ENCODE measurements at places on chromosomes 6 and 20.

GRCh38 chr20:24782801-24783630 lies 166.1 kb upstream of the CST7 start:
- DNase-seq: peak; percentile 80

DNA sequence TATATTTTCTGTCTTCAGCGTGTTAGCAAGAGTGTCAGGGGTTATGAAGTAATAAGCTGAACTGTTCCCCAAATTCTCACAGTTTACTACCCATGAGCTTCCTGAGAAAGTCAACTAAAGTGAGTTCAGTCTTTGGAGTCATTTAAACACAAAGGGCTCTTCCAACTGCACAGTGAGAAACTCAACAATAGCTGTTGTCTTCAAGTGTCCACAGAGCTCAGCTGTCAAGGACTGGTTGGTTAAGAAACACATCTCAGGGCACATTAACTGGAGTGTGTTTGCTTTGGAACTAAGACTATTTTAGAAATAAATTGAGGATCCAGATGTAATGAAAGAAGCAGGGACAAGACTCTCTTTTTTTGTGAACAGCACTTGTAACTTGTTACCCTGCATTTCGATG lies 241.4 kb upstream of the SOX4 start:
- DNase-seq: no peak

- DNase-seq: no peak
Measured at GRCh38 chr20:1335961-1336698, 7.2 kb upstream of the SDCBP2 start.

DNA sequence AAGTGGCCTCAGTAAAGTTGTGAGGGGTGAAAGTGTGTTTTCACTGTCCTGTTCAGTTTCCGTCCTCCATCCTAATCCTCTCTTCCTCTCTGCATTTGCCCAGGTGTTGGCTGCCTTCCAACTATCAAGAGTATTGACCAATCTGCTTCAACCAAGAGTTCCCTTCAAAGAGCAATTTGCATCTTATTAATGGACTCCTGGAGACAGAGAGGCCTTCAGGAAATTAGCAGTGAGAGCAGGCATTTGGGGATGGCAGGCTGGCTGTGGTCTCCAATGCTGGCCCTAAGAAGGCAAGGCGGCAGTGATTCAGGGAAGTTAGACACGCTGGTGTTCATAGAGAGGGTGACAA lies 77.2 kb downstream of the GPR6 start:
- DNase-seq: no peak

GRCh38 chr6:15511248-15512125 lies 151.3 kb downstream of the DTNBP1 start:
- DNase-seq: no peak

GRCh38 chr20:45059022-45059728 lies 41.8 kb downstream of the KCNS1 start:
- no peak for DNase-seq

- DNase-seq: no peak
Measured at GRCh38 chr6:135193221-135193620, 12.1 kb downstream of the MYB start.

DNA sequence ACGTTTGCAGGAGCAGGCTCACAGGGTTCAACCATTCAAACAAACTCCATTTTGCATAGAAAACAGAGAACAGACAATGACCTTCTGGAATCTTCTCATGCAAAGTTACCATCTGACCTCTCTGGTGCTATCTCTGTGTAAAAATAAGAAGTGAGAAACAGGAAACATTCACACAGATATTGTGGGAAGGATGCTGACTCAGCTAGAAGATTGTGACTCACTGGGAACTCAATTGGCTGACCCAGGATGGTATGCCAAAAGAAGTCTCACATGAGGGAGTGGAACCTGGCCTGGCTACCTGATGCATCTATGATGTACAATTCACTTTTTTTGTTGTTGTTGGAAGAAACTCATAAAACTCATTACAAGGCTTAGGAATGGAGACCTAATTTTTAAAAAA lies 61.1 kb upstream of the TBX18 start:
- no peak for DNase-seq

DNA sequence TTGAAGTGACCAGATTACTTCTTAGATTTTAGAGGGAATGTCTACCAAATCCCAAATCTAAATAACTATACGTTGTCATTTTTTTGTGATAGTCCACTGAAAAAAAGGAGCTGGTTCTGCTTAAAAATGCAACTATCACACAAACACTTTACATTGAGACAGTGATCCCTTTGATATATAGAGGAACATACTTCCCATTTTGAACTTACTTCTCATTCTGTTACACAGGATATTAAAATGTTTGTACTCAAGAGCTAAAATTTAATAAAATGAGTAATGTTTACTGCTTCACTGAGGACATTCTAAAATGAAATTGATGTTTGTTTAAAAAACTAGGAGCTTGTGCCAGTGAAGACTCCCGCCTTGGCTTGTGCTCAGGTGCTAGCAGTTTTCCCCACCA lies 174.1 kb downstream of the CARMIL1 start:
- no peak for DNase-seq

GRCh38 chr6:34284563-34285447 lies 36.0 kb upstream of the SMIM29 start:
- DNase-seq: no peak

DNA sequence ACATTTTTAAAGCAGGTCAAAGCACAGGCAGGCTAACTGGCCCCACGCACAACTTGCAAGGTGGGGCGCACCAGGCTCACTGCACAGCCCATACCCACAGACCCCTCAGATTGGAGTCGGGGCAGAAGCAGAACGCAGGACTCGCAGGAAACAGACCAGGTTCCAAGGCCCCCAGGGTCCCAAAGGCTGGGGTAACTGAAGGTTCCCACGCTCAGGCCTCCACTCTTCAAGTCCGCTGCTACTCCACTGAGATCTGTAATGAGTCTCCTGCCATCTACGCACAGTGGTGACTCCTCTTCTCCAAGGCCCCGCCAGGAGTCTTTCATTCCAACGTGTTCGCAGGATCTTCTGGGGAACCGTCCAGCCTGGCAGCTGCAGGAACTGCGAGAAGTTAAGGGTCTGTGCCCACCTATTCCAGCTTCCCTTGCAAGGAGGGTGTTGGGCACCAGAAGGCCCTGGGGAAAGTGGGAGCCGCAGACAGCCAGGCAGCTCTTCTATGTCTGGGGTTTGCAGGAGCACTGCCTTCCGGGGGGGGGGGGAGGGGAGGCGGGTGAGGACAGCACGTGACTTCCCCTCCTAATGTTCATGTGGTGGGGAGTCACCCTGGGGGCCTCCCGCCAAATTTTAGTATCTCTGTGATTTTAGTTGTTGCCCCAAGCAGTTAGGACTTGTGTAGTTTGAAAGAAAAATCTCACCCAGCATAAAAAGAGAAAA lies 2.0 kb upstream of the TAF4 start:
- DNase-seq: no peak

- peak; percentile 82 for DNase-seq
Measured at GRCh38 chr6:139981768-139982181, 607.3 kb upstream of the CITED2 start.

GRCh38 chr20:8434326-8434876 lies 302.3 kb downstream of the PLCB1 start:
- DNase-seq: no peak

- DNase-seq: no peak
Measured at GRCh38 chr6:24691550-24691949, 24.7 kb downstream of the ACOT13 start.

DNA sequence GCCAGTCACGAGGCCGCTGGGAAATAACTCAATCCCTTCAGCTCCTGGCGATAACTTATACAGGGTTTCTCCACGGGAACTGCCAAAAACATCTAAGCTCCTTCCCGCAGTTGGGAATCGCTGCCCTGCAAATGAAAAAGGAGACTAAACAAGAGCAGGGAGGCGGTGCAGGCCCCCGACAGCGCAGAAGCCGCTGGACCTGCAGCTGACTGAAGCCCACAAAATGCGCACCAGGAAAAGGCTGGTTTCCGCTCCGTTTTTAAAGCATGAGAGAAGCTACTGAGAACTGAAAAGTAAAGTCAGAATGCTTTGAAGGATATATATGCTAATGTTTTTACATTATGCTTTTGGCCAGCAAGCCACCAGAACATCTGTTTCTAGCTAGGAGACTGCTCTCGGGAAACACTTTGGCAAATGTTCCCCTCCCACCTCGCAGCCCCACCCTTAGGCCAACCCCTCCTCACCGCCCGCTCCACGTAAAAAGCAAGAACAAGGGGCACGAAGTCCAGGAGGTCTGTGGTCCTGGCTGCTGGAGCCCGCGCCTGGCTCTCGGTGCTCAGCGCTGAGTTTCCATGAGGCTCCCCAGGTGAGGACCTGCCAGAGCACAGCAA lies 90.5 kb downstream of the SOD2 start:
- DNase-seq: no peak

GRCh38 chr20:533526-533925 lies 10.1 kb downstream of the CSNK2A1 start:
- DNase-seq: no peak

DNA sequence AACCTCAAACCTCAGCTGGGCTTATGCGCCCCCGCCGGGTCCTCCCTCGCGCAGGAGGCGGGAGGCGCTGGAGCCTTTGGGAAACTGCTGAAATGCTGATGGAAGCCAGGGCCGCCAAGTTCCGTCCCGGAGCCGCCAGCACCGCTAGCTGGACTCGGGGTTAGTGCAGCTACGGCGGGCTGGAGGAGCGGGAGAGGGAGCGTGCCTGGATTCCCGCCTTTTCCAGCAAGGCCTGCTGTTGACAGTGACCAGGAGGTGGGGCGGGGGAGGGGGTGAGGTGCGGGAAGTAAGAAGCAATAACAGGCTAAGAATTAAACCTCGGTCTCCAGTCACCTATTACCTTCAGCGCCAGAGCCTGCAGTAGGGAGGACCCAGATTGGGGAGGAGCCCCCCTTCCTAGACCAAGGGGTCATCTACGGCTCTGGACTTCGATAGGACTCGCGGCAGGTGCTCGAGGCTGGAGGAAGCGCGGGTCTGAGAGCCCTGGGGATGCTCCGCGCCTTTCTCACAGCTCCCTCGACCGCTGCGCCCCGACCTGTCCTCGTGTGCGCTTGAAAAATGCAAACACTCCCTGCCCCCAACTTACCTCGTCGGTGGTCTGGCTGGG lies 20.5 kb downstream of the COL9A1 start:
- peak; percentile 62 for DNase-seq

- peak; percentile 91 for DNase-seq
Measured at GRCh38 chr20:62628691-62629090, 13.6 kb upstream of the SLCO4A1 start.

- DNase-seq: peak; percentile 65
Measured at GRCh38 chr20:51128198-51128597, 105.3 kb upstream of the KCNG1 start.

- peak; percentile 97 for DNase-seq
Measured at GRCh38 chr6:11650025-11650696, 112.6 kb downstream of the TMEM170B start.

DNA sequence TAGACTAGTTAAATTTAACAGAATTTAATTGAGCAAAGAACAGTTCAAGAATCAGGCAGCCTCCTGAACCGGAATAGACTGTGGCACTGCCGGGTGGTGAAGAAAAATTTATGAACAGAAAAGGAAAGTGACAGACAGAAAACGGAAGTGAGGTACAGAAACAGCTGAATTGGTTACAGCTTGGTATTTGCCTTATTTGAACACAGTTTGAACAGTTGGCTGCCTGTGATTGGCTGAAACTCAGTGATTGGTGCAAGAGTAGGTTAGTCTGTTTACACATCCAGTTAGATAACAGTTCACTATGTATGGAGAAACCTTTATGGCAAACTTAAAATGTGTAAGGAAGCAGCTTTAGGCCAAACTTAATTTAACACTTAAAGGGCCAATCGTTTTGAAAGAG lies 116.0 kb upstream of the CITED2 start:
- DNase-seq: no peak

GRCh38 chr6:1170794-1171193 lies 141.1 kb upstream of the FOXQ1 start:
- DNase-seq: no peak

- peak; percentile 87 for DNase-seq
Measured at GRCh38 chr20:35226884-35227681, 593 bp downstream of the MMP24 start.

- no peak for DNase-seq
Measured at GRCh38 chr20:24662752-24663365, 193.4 kb downstream of the SYNDIG1 start.

DNA sequence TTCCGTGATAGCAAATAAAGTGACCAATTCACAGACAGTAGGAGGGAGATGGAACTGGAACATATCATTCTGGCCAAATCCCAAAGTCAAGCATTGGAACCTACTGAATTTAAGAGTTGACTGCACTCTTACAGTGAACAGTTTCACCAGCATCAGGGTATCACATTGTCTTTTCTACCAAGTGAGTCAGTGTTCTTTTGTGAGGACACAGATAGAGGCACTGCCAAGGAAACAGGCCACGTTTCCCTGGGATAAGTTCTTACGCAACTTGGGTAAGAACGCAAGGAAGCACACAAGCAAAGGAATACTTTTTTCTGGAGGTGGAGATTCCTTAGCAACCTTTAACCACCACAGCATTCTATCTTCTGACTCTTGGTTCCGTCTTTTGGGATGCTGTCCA lies 28.6 kb upstream of the ENPP5 start:
- DNase-seq: no peak

GRCh38 chr6:13715444-13715883 lies 3.8 kb upstream of the RANBP9 start:
- no peak for DNase-seq

- no peak for DNase-seq
Measured at GRCh38 chr20:14721926-14722452, 384.6 kb upstream of the FLRT3 start.

- no peak for DNase-seq
Measured at GRCh38 chr20:34316196-34316814, 13.2 kb upstream of the AHCY start.

DNA sequence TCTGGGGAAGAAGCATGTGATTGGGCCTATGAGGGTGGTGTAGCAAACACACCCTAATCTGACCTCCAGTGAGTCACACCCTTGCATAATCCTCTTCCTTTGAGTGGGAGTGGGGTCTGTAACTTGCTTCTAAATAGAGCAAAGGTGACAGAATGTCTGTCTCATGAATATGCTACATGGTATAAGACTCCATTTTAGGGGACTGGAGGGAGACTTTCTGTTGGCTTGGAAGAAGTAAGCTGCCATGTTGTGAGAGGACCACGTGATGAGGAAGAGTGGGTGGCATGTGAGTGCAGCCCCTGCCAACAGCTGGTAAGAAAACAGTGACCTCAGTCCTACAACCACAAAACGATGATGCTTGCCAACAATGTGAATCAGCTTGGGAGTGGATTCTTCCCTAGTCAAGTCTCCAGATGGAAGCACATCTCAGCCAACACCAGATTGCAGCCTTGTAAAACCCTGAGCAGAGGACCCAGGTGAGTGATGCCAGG lies 3.7 kb downstream of the AK9 start:
- no peak for DNase-seq

DNA sequence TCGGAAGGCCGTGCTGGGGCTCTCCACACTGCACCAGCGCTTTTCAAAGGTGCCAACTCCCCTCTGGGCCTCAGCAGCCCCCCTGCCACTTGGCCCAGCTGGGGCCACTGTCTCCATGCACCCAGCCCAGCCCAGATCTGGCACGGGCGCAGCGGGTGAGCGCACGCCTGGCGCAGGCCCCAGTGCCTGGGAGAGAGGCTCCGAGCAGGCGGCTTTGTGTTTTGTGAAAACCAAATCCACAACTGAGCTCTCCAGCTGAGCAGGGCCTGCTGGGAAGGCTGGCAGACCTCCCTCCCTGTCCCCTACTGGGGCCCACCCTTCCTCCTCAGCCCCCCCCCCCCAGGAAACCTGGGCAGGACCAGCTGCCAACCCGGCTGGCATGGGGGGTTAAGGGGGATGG lies 17.0 kb downstream of the MDGA1 start:
- DNase-seq: no peak

All from islet precursor cell (in vitro differentiated cells).